GM04504 (cell line): ENCODE measurements at places on chromosomes 3 and 15.

- no peak for DNase-seq
Observed at GRCh38 chr3:18386274-18386890, 38.8 kb downstream of the SATB1 start.

DNA sequence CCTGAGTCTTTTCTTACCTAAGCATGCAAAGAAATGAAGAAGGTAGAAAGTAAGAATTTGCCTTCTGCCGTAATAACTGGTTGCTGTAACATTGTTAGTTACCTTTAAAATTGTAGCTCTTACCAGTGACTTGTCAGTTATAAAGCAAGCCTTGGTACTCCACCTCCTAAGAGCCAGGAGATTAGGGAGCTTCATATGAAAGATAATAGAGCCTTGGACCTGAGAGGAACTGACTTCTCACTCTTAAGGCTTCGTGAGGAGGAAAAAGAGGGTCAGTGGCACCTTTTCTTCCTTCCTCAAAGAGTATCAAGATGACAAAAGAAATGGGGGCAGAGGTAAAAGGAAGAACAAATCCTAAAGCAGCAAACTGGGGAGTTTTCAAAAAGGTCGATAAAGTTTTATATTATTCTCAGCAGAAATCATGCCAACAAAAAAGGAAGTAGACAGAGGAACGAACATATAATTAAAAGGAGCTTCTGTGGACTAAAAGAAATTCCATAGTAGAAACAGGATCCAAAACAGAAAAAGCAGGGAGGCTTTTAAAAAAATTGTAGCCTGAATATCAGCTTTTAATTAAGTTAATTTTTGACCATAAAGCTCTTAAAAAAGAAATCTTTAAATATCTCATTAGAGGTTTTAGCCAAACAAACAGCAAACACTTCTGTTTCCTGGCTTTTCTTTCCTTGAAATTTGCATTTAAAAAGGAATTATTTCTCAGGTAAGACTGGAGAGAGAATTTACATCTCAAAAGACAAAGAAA lies 847.1 kb upstream of the ALCAM start:
- no peak for DNase-seq

DNA sequence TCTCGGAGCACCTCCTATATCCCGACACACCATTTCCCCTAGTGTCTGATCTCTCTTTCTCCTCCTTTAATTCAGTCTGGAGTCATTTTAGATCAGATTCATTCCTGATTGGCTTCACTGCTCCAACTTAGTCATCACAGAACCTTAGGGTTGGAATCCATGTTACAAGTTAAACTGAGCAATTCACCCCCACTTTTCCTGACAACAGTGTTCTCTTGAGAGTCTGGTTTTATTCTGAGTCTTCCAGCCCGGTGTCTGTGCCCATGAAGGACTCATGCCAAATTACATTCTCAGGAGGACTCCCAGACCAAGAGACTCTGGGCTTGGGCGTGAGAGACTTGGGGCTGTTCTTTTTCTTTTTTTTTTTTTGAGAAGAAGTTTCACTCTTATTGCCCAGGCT lies 57.5 kb downstream of the LPP start:
- no peak for DNase-seq

GRCh38 chr3:49148159-49148558 lies 15.3 kb upstream of the LAMB2 start:
- no peak for DNase-seq

DNA sequence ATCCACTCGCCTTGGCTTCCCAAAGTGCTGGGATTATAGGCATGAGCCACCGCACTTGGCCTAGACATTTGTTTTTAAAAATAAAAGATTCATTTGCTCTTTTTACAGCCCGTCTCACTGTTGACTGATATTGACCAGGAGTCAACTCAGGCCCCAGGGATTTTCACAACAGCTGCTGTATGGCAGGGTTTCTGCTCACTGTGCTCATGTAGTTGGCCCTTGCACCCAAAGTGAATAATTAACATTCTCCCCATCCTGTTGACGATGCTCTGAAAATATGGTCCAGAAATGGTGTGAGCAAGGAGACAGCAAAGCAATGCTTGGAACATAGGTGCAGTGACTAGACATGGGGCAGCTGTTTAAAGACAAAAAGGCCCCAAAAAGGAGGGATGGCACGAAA lies 2.9 kb upstream of the CCR5 start:
- no peak for DNase-seq

DNA sequence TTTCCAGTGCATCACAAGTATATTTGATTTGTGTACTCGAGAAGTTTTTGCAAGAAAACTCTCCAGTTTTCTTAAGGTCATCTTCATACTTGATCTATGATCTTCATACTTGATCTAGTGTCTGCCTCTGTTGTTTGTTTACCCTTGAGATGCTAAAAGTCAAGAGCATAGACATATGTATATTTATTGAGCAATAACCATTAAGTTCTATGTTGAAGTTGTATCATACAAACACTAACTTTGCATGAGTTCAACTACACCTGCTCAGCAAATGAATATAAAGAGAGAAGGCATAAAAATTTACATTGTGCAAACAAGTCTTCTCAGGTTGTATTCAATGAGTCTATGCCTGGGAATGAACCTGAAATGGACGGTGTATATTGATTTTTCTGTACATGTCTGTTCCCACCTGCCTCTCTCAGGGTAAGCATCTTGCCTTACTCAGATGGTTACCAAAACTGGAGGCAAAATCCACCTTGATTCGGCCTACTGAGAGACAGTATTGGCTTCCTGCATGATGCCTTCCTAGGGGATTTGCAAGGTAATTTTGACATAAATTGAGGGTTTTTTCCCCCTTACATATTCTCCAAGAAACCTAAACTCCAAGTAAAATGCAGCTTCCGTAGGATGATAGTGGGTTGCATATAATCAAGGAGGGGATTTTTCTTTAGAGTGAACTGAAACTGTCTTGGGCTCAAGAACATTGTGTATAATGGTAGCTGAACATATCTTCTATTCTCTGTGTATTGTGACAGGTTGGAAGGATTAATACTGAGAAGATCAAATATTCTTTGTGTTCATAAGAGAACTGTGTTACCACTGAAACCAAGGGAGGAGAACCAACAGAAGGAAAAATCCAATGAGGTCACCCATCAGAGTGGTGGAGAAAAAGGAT lies 110.4 kb downstream of the FILIP1L start:
- no peak for DNase-seq

GRCh38 chr15:25568751-25569150 lies 129.9 kb upstream of the UBE3A start:
- DNase-seq: no peak

DNA sequence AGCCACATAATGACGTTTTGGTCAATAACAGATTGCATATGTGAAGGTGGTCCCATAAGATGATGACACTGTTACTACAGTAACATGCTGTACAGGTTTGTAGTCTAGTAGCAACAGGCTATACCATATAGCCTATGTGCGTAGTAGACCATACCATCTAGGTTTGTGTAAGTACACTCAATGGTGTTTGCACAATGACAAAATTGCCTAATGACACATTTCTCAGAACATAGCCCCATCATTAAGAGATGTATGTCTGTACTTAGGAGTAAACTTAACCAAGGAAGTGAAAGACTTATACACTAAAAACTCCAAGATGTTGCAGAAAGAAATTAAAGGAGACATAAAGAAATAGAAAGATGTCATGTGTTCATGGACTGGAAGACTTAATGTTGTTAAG lies 66.2 kb downstream of the RPLP1 start:
- DNase-seq: no peak

GRCh38 chr3:60186359-60186758 lies 1064.9 kb downstream of the FHIT start:
- no peak for DNase-seq

DNA sequence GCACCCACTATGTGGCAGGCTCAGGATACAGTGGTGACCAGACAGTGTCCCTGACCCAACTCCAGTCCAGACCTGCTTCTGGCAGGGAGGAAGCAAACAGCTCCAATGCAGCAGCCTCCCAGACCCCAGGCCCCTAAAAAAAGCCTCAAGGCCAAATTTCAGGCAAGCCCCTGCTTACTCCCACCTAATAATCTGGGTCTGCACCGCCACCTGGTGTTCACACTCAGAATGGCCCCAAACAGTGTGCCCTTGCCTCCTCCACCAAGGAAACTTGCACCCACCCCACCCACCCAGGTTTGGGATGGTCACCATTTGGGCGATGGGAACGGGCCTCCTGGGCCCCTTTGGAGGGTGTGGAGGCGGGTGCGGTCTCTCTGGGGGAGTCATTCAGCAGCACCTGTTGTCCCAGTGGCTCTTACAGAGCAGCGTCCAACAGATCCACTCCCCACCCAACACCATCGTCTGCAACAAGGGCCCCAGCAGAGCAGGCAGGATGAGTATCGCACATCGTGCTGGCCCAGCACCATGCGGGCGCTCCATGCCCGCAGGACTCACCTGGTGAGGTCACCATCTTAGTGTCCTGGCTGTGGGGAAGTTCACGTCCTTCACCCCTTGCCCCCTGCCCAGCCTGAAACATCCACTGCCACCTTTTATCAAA lies 17.3 kb downstream of the C3orf18 start:
- DNase-seq: no peak

- DNase-seq: no peak
Observed at GRCh38 chr15:92938387-92938786, 38.3 kb downstream of the CHD2 start.

DNA sequence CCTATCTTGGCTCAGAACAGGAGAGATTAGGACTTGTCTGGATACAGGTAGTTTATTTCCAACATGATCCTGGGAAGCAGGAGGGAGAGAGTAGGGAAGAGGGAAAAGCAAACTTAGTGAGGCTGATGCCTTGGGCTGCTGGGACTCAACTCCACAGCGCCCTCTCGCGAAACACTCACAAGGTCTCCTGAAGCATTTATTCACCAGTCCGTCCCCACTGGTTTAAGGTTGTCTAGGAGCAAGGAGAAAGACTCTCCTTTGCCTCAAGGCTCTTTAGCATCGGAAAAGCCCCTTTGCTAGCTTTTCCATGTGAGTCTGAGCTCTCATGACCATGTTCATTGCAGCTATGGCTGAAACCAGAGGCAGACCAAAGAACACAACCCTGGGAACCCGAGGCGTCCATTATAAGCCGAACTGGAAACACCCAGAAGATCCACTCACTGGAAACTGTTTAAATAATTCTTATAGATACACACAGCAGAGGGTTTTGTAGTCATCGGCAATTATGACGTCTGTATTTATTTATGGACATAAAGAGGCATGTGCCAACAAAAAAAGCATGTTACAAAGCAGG lies 244.5 kb downstream of the CD47 start:
- DNase-seq: peak; percentile 36

- DNase-seq: no peak
Observed at GRCh38 chr3:138691351-138691750, 82.8 kb downstream of the FAIM start.

GRCh38 chr15:69608661-69609060 lies 156.0 kb downstream of the RPLP1 start:
- DNase-seq: no peak

- DNase-seq: no peak
Observed at GRCh38 chr15:72850833-72851232, 67.3 kb upstream of the ADPGK start.

DNA sequence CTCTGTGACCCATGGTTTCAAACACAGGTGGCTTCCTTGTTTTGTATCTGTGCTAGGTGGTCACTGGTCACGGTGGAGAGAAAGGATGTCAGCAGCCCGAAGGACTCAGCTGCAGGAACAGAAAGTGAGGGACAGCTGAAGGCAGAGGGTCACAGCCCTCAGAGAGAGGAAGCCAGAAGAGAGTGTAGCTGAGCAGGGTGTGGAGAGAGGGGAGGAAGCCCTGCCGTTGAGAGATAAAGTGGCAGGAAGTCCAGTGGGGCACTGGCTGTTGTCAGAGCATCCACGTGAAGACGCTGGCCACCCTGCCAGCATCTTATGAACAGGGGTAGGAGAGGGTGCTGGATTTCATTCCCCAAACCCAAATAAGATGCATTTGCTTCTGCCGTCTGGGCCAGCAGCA lies 36.9 kb downstream of the LIMD1 start:
- DNase-seq: no peak

GRCh38 chr3:185852635-185853034 lies 27.8 kb upstream of the IGF2BP2 start:
- DNase-seq: no peak

GRCh38 chr3:42446111-42447050 lies 36.0 kb upstream of the LYZL4 start:
- DNase-seq: no peak

DNA sequence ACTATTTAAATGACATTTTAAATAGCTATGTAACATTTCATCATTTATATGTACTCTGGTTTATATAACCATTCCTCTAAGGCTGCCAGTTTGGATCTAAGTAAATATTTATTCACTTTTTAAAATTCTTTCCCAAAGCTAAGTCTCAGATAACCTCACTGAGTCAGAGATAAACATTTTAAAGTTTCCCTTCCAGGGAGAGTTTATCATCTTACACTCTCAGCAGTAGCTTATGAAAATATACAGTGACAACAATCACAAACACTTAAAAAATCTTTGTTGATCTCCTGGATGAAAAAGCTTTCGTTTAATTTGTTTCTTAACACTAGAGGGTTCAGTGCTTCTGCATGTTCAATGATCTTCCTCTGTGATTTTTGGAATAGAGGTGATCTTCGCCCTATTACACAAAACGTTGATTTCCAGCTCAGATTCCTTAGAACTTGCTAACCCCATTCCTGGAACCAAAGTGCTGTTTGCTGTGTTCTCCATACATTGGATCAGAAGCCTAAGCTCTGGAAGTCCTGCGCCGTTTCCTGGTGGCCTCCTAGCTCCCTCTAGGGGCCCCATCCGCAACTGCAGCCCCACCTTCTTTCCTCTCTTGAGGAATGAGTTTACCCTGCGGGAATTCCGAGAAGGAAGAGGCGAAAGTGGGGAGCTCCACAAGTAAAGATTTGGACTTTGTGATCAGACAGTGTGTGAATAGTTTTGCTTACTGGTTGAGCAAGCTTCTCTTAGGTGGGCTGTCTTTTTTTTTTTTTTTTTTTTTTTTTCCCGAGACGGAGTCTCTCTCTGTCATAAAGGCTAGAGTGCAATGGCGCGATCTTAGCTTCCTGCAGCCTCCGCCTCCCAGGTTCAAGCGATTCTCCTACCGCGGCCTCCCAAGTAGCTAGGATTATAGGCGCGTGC lies 29.3 kb upstream of the SACM1L start:
- DNase-seq: no peak

DNA sequence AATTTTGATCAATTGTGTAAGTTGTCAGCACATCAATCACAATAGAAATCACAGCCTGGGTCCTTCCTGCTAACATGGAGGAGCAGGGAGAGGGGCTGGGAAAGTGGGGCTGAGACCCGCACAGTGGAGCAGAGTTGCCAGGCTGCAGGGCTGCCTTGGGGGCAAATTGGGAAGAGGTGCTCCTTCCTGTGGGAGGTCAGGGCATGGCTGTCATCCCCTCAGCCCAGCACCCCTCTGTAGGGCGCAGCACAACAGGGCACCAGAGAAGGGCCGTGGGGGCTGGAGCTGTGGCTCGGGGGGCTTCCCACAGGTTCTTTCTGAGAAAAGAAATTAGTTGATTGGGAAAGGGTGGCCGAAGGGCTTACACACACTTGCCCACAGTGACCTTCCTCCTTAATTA lies 126.3 kb downstream of the NSMCE3 start:
- no peak for DNase-seq

- DNase-seq: peak; percentile 43
Observed at GRCh38 chr3:11774296-11774877, 72.3 kb downstream of the TAMM41 start.

- DNase-seq: no peak
Observed at GRCh38 chr3:134009345-134010000, 20.3 kb downstream of the SLCO2A1 start.
